GM12892 (cell line): ENCODE measurements at places on chromosomes 3 and 15.

DNA sequence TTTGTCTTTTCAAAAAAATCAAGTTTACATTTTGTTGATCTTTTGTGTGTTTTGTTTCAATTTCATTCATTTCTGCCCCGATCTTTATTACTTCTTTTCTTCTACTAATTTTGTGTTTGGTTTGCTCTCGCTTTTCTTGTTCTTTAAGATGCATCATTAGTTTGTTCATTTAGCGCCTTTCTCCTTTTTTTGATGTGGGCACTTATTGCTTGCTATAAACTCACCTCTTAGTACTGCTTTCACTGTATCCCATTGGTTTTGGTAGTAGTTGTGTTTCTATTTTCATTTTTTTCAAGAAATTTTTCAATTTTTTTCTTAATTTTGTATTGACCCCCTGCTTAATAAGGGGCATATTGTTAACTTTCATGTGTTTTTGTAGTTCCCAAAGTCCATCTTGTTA lies 34.4 kb downstream of the PRKCI start:
- no peak for DNase-seq

DNA sequence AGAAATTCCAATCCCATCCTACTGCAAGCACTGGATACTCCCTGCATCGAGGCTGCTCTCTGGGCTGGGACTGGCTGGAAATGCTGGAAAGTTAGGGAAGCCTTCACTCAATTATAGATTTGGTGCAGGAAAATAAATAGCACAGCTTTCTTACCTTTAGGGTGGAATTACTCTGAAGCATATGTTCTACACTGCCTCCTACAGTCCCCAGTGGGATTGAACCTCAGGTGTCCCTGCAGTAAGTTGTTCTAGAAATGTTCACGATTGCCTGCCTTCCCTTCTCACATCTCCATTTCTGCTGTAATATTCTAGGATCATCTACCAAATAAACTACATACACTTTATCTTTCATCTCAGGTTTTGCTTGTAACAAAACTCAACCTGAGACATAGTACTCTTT lies 536.7 kb upstream of the LMCD1 start:
- no peak for DNase-seq

DNA sequence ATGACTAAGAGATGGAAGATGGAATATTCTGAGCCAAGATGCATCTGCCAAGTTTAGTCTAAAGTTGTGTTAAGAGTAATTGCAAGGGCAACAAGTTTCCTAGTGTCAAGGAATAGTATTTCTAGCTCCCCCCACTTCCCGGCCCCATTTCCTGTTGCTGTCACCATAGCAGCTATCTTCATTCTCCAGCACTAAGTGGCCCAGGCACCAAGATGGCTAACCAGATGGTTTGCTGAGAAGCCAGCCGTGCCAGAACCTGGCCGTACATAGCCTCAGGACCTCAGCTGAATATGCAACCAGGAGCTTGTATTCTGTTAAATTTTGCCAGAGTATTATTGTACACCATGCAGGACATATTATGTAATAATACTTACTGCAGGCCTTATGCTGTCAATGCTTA lies 108.8 kb upstream of the UMPS start:
- DNase-seq = no peak

- DNase-seq = no peak
Measured at GRCh38 chr3:155736381-155736780, 8.5 kb downstream of the PLCH1 start.

GRCh38 chr15:39455471-39455991 lies 125.3 kb upstream of the THBS1 start:
- no peak for DNase-seq

DNA sequence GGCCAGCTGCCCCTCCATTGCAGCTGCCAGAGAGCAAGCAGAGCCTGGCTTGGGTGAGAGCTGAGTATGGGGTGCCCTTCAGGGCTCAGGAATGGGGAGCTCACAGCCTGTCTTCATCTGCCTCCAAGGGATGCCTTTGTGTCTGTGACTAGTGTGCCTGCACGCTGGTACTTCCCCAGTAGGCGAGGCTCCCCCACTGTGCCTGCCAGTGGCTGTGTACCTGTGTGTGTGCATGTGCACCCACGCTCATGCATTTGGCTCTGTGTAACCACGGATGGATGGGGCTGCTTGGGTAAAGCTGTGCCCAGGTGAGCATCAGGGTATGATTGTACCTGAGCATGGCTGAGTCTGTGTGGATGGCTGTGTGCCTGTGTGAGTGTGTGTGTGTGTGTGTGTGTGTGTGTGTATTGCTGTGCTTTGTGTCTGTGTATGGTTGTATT lies 2.3 kb upstream of the GRM2 start:
- DNase-seq = no peak

DNA sequence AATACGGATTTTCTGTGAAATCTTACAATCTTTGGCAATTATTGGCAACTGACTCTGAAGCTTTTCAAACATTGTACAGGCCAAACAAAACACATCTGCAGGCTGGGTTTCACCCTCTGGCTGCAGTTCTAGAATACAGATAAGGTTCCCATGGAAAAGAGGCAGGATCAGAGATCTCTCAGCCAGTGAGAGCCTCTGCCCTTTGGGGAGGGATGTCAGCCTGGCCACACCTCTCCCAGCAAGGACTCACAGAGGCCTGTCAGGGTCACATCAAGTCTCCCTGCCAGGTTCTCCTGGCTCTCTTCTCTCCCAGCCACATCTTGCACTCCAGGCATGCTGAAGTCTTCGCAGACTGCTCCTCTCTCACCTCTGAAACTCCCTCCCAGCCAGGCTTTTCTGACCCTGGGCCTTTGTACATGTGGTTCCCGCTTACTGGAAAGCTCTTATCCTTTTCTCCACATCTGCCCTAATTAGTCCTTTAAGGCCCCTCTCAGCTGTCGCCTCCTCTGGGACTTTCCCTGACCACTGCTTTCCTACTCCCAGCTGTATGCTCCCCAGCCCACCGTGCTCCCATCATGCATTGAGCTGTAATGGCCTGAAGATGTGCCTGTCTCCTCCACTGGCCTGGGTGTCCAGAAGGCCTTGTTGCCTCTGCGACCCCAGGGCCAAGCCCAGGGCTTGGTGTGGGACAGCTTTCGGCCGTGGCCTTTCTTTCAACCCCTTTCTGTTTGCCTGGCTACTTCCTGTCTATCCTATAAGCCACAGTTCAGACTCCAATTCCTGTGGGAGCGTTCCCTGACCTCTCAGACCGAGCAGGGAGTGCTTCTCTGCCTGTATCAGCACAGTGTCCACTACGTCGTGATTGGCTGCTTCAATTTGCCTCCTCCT lies 4.3 kb downstream of the RBP1 start:
- DNase-seq = no peak

- DNase-seq = no peak
Measured at GRCh38 chr15:88653200-88654064, 14.6 kb downstream of the ISG20 start.

DNA sequence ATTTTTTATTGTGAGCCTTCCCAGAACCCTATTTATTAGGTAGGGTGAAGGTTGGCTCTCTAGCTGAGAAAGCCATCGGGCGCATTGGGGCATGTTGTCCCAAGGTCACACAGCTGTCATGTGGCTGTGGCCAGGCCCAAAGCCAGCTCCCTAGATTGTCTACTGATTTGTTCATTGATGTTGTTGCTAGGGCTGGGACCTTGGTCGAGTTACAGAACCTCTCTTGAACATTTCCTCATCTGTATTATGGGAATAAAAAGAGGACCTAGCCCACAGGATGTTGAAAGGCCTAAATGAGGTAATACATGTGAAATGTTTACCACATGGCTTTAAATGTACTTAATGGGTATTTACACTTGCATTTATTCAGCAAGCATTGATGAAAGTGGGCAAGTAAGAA lies 252.5 kb downstream of the SUCLG2 start:
- no peak for DNase-seq

DNA sequence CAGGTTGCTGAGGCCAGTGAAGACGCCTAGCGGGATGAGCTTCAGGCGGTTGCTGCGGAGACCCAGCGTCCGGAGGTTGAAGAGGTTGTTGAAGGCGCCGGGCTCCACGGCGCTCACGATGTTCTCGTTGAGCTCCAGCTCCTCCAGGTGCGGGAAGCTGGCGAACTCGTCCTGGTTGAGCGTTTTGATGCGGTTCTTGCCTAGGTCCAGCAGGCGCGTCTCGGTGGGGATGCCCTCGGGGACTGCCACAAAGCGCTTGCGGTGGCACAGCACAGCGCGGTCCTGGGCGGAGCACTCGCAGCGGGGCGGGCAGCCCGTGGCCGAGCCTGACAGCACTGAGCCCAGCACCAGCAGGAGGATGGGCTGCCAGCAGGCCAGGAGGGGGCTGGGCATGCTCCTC lies 17.2 kb downstream of the LINGO1 start:
- no peak for DNase-seq

DNA sequence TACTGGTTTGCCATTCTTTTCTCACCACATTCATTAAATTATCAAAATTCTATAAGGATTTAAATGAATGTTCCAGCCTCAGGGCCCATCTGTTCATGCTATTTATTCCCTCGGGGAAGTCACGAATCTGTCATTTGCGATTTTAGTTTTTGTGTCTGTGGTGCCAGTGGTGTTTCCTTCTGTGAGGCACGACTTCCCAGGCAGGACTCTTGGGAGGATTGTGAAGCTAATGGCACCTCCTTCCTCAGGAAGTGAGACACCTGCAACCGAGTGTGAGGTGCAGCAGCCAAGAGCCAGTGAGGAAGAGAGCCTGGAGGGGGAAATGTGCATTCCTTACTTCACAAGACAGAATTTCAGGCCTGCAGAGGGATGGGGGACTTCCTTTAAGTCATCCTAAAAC lies 24.1 kb downstream of the SV2B start:
- no peak for DNase-seq

DNA sequence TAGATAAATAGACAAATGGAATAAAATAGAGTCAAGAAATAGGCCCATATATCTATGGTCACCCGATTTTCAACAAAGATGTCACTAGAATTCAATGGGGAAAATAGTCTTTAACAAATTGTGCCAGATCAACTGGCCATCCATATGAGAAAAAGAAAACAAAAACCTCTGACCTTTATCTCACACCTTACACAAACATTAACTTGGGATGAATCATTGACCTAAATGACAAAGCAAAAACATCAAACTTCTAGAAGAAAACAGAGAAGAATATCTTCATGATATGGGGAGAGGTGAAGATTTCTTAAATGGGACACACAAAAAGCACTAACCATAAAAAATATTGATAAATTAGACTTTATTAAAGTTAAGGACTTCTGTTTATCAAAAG lies 31.9 kb downstream of the ITGA11 start:
- DNase-seq = no peak

DNA sequence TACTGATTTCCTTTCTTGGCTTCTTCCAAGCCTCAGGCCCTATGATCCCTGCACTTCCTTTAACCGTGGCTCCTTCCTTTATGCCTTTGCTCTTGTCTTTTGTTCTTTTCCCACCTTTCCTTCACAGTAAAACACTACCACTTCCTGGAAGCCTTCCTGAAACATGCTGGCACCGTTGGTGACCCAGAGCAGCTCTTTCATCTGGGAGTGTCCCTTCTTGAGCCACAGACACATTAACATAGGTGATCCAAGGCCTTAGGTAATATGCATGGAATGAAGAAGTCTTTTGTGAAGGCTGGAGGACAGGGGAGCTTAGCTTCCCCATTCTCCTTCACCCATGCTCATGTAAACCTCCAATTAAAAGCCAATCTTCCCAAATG lies 39.4 kb downstream of the AMOTL2 start:
- no peak for DNase-seq

GRCh38 chr15:40942337-40942854 lies 10.9 kb upstream of the CHAC1 start:
- DNase-seq = no peak

DNA sequence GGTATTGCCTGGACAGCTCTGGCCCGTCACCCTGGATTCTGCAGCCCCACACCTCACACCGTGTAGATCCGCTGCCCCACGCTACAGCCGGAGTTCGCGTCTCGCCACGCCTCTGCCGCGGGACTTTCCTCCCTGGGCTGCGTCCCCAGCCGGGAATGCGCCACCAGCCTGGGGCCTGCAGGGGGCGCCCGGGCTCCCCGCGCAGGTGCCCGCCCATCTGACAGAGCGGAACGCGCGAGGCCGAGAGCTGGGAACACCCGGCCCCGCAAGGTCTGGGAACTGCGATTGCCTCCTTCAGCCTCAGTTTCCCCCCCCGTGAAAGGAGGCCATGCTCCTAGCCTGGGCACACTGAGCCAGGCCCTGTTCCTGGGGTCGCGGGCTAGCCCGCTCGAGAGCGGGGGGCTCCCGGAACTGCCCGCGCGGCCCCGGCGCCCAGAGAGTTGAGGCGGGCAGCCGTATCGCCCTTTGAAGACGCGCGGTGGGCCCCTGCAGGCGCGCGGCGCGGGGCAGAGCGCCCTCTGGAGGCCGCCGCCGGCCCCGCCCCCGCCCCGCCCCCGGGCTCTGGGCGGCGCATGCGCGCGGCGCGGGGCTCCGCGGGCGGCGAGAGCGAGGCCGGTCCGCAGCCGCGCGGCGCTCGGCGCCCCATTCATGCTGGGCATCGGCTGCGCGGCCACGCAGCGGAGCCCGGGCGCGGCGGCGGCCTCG lies at the start of gene PLXNA1:
Gene PLXNA1 (plus strand): TSS at position 645 of the 705 bp plus-strand sequence. CDS start 5,479 bp downstream, outside the sequence.
- DNase-seq = peak; percentile 93

DNA sequence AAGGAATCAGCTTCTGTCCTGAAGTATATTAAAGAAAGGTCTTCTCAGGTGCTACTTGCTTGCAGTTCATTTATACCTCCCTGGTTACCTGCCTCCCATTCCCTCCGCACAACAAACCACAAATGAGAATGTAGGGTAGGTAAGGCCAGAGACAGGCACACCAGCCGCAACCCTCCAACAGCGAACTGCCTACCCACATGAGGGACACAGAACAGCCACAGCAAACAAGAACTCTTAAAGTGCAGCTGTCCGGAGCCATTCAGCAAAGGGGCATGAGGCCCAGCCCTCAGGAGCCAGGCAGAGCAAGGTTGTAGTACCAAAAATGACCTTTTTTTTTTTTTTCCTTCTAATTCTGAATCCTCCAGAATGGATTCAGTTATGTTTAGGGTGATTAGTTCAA lies 52.4 kb downstream of the SPSB4 start:
- DNase-seq = no peak

- DNase-seq = no peak
Measured at GRCh38 chr3:156516284-156516683, 38.6 kb downstream of the SSR3 start.

DNA sequence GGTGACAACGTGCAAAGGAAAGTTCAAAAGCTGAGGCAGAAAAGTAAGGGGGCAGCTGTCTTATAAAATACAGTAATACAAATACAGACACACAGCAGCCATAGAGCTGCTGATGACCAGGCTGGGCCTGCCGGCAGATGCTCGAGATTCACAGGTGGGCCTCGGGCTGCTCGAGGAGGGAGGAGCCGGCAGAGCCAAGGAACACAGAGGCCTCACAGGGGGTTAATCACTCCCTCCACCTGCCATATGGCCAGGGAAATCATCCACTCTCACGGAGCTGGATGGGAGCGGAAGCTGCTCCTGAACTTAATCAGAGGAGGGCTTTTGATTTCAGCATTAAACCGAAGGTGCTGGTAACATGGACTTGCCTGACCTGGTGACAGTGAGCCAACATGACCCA lies 29.6 kb upstream of the MGLL start:
- DNase-seq = no peak
